ENCODE measurements at places on chromosomes 2 and 18.

- DNase-seq: no peak
Measured at GRCh38 chr2:113277474-113278072, 1.1 kb downstream of the PAX8 start.

GRCh38 chr2:39416140-39416539 is 20.9 kb downstream of the MAP4K3 start:
- DNase-seq: no peak

DNA sequence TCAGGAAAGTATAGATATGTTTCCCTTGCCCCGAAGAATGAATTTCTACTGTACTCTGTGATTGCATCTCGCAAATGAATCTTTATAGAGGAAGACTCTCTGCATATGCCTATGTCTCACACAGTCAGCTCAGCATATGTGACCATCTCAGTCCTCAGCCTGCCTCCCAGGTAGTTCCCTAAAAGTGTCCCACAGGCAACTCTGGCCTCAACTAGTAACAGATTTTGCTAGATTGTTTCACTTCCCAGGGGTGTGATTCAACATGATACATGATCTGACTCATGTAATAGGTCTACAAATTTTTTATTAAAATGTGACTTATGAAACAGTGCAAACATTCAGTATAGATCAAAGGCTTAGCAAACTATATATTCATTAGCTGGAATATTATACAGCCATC is 296.6 kb upstream of the CRIM1 start:
- no peak for DNase-seq

- no peak for DNase-seq
Measured at GRCh38 chr2:22079583-22079982, 955.8 kb downstream of the TDRD15 start.

GRCh38 chr2:100623033-100623715 is 60.4 kb downstream of the PDCL3 start:
- no peak for DNase-seq

DNA sequence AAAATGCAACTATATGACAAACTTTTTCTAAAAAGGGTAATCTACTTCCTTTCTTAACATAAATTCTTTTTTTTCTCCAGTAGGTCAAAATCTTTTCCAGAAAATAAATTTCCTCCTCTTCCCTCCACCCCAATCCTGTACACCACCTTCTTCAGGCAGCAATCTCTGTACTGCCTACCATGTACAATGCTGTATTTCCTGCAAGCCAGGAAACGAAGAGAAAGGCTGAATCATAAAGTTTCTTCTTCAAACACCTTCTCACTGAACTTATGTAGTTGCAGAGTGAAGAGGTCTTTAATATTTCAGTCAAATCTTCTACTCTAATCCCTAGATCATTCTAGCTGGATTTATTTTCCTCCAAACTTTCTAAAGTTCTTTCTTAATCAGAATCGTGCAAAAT is 18.2 kb upstream of the C2orf66 start:
- DNase-seq: no peak

GRCh38 chr18:67266246-67267237 is 250.0 kb downstream of the DSEL start:
- DNase-seq: no peak
